Liver (tissue), 10 donors: ENCODE measurements at places on chromosomes 6 and 20. TPM values are rescaled to one million over a fixed set of nuclear protein-coding genes. Genes with fewer than 3 reads are reported as not detected.

Gene DSP
- 74.7 TPM for total RNA-seq

Gene VSX1
- total RNA-seq = 0.08 TPM

DNA sequence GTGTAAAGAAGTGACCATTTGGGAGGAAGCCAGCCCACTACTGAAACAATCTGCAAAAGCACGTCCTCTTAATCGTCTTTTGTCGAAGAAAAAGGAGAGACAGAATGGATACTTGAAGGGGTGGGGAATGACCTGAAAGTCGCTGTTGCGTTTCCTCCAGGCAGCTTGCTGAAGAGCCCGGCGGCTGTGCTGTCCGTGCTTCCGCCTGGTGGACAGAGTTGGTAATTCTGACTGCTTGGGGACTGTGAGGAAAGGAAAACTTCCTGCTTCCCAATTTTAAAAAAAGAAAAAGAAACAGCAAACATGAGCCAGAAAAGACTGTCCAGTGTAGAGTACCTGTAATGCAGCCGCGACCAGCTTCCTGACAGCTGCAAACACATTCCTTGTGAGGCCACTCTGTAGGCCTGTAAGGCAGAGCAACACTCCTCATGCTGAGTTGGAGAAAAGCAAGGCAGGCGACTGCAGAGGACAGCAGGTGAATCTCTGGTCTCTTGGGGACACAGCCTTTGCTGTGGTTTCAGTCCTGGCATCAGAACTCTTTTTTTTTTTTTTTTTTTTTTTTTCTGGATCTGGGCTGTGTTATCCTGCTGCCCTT is 251.1 kb upstream of the TBX18 start:
- no peak overlapping the region for H3K4me3 ChIP-seq
- no peaks in the 10 kb centered on the region for H3K36me3 ChIP-seq
- no peaks in the 10 kb centered on the region for H3K4me1 ChIP-seq
- H3K27me3 ChIP-seq = peaks cover 6% of the 10 kb centered on the region
- H3K27ac ChIP-seq = no peak overlapping the region

GRCh38 chr20:16407251-16408067 is 165.8 kb downstream of the KIF16B start:
- H3K27me3 ChIP-seq = no peaks in the 10 kb centered on the region
- H3K4me1 ChIP-seq = no peaks in the 10 kb centered on the region
- H3K36me3 ChIP-seq = peaks cover 4% of the 10 kb centered on the region
- H3K27ac ChIP-seq = no peak overlapping the region
- H3K4me3 ChIP-seq = no peak overlapping the region
- no peak for DNase-seq

DNA sequence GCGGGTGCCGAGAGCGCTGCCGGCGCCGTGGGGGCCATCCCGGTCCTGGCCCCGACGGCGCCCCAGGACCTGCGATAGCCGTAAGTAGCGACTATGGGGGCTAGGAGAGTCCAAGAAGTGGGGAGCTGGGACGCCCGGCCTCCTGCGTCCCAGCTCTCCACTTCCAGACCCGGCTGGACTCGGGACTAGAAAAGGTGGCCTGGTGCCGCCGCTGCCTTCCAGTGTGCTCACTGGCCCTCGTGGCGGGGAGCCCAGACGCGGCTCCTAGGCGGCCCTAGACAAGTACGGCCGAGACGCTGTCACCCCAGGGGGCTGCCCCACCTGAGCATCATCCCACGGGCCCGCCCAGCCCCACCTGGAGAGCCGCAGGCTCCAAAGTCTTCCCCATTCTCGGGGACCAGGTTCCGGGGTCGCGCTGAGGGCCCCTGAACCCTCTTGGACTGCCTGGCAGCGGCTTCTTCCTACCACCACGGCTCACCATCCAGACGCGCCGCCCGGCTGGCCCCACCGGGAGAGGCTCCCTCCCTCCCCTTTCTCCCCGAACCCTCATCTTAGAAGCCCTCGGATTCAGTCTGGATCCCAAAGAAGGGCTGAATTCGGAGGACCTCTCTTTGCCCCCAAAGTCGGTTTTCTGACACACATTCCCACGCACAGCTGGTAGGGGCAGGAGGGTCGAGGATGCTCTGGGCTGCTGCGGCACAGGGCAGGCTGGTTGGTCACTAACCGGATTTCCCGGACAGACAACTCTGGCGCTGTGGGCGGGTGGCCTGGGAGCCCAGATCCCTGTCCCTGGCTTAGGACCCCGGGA is 870 bp upstream of the MDFI start:
- no peak for DNase-seq
- H3K27me3 ChIP-seq = peaks cover 7% of the 10 kb centered on the region
- H3K36me3 ChIP-seq = no peaks in the 10 kb centered on the region
- H3K4me1 ChIP-seq = peaks cover 10% of the 10 kb centered on the region
